ENCODE measurements at places on chromosomes 2 and 18. TPM values are rescaled to one million over a fixed set of nuclear protein-coding genes. Genes with fewer than 3 reads are reported as not detected.

ALPI gene
- total RNA-seq = not detected

GRCh38 chr18:55515214-55515613 is 72.8 kb downstream of the TCF4 start:
- no peak for DNase-seq

BOD1L2 gene
- not detected for total RNA-seq

OSGEPL1 gene
- total RNA-seq = 7.8 TPM

GRCh38 chr2:68807821-68808266 is 63.4 kb downstream of the BMP10 start:
- no peak for DNase-seq

DNA sequence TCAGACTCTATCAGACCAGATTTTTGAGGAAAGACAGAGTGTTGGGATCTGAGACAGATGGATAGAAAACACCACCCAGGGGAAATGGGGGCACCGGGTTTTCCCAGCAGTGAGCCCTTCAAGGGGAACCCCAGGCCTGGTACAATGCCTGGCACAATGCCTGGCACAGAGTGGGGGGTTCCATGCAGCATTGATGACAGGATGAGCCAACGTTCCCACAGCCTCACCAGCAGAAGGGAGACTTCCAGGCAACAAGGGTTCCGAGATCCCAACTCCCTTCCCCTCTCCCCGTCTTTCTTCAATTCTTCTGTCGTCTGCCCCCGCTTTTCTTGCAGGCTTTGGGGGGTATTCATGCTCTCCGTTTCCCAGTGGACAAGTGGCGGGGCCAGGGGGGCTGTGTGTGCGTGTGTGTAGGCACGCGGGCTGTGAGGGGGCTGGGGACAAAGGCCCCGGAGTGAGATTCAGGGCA is 132.1 kb upstream of the HAAO start:
- no peak for DNase-seq

- no peak for DNase-seq
These were observed 75.9 kb downstream of the TMEM182 start for GRCh38 chr2:102837626-102838198.

GRCh38 chr18:68778280-68778886 is 19.5 kb upstream of the CCDC102B start:
- no peak for DNase-seq

- no peak for DNase-seq
These were observed 157.4 kb downstream of the MYT1L start for GRCh38 chr2:2173633-2174032.

Measured in activated CD4-positive, alpha-beta T cell treated with anti-CD3 and anti-CD28 coated beads, Interleukin-2, amount 10 ng/mL, durations not matched to agents 7 days and 5 days (primary cell).